Right hindlimb (tissue), 1 donor: ENCODE measurements at places on chromosomes 4 and X.

DNA sequence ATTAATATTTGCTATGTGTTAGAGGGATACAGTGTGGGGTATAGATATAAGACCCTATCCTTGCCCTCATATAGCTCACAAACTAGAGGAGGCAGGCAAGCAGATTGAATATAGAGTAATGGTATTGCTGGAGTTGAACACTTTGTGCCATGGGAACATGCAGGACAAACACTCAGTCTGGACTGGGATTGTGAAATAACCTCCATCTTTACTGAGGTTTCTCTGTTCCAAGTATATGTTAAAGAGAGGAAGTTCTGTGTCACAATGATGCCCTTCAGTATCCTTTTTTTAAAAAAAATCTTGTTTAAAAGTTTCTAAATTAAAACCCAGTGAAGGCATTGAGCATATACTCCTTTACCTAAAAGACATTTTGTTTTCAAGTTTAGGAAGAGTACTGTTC lies 8.7 kb downstream of the FABP2 start:
- DNase-seq, result no peak

DNA sequence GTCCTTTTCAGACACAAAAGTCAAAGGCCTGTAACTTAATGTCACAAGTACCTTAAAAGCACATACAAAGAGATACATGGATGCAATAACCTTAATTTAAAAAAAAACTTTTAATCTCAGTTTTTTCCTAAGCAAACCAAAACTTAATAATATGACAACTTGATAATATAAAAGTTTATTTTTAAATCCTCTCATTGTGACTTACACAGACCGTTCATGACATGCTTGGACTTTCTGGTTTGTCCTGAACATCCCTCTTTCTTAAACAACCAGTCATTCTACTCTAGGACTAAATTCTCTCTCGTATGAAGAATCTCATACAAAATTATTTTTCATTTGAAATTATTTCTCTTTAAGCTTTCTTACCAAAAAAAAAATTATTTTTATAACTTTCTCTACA lies 43.1 kb upstream of the CYP2U1 start:
- DNase-seq, result no peak

DNA sequence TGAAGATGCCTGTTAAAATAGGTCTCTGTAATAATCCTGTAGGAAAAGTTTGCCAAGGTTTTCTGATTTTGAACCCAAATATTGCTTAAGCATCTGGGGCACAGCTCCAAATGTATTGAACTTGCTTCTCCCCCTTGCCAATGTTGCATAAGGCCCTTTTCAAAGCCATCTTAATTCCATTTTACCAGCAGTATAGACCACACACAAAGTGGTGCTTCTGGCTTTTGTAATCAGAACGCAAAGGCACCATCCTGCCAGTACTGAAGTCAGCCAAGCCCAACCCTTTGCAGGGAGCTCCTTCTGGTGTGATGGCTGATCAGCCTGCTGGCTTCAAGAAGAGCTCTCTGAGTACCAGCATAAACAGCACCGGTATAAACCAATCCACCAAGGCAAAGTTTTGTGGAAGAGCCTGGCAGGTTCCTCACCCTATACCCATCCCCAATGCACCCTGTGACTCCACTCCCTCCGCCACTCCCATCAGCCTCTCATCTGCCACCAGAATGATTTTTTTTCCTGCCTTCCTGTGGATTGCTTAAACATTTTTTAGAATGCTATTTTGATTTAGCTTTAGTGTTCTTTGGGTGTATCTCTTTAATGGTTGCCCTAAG lies 39.2 kb upstream of the USP9X start:
- peak; percentile 30 for DNase-seq

DNA sequence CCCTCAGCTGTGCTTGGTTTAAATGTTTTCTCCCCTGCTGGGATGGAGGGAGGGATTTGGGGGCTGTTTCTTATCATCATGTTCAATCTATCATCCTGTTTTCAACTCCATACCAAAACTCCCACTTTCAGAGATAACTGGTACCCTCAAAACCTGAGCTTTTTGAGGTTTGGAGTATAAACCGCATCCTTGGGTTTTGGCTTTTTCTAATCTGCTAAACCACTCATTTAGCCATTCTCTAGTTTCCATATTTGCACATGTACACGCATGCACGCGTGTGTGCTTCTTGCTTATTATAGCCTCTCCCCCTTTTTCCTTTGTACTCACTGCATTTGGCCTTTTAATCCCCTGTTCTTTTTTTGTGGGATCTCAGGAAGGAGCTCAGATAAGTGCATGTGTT lies 116.7 kb upstream of the TEX13D start:
- DNase-seq, result no peak

GRCh38 chr4:158182736-158183135 lies 9.9 kb upstream of the GASK1B start:
- DNase-seq, result peak; percentile 43

- DNase-seq, result no peak
Observed at GRCh38 chr4:112127048-112127637, 18.1 kb upstream of the FAM241A start.

DNA sequence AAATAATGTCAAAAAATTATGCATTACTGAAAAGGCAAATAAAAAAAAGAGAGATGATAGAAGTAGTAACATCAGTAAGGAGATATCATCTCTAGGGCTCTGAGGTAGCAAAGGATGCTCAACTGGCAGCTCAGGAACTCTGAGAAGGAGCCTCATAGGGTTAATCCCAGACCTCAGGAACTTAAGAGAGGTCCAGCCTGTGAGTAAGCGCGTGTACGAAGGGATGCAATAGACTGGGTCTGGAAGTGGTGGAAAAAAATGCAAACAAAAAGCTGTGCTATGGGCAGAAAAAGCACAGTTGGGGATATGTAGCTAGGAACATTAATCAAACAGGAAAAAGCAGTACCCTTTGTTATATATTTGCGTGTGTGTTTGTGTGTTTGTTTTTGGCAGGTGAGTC lies 282.0 kb downstream of the GALNTL6 start:
- no peak for DNase-seq

DNA sequence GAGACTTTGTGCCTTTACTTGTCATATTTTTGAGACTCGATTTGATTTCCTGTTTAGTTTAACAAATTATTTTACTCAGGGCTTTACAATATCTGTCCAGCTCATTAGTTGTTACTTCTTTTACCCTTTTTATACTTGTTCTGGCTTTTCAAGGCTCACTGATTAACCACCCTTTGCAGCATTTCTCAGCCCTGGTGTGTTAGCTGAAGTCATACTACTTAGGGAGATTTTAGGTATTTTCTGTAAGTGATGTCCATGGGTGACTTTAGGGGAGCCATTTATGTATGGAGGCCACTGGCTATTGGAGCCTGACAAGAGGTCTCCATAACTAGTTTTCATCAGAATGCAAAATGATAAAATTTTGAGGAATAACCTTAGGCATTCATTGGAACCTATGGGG lies 147.2 kb downstream of the RPA4 start:
- no peak for DNase-seq

DNA sequence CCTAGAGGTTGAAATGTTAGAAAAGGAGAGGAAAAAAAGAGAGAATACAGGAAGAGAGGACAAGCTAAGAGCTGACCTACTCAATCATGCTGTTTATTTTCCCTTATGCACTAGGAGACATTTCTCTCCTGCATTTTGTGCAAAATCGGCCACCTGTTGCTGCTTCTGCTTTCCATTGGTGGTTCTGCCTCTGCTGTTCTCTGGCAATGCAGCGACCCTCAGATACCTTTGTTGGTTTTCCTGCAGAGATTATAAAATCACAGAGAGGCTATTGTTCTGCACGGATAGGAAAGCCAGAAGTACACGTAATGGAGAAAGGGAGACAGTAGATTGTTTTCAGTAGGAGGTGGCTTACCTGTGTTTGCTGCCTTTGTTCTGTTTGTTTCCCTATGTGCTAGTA lies 108.9 kb downstream of the UNC5C start:
- DNase-seq, result no peak

DNA sequence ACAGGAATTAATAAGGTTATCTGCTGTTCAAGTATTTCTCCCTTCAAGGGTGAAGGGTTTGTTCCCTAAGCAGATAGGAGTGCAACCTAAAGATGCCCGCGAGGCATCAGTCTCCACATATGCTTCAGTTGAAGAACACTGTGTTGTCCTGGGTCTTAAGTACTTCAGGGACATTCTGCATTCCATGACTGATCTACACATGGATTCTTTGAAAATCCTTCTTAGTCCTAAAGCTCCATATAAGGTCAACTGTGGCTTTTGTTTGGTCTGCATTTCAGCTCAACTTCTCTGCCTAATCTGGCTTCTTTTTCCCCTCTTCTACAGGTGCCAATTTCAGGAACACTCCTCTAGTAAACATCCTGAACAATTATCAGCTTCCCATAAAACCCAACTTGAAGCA lies 21.8 kb upstream of the CTSO start:
- no peak for DNase-seq

GRCh38 chrX:19708683-19709082 lies 178.7 kb downstream of the SH3KBP1 start:
- no peak for DNase-seq

GRCh38 chr4:61638591-61638990 lies 438.5 kb downstream of the ADGRL3 start:
- DNase-seq, result no peak

GRCh38 chr4:158571736-158572135 lies 50.1 kb downstream of the RXFP1 start:
- DNase-seq, result no peak

GRCh38 chrX:53631156-53631555 lies 55.4 kb downstream of the HUWE1 start:
- no peak for DNase-seq

GRCh38 chrX:34275699-34276098 lies 143.6 kb upstream of the FAM47A start:
- no peak for DNase-seq

DNA sequence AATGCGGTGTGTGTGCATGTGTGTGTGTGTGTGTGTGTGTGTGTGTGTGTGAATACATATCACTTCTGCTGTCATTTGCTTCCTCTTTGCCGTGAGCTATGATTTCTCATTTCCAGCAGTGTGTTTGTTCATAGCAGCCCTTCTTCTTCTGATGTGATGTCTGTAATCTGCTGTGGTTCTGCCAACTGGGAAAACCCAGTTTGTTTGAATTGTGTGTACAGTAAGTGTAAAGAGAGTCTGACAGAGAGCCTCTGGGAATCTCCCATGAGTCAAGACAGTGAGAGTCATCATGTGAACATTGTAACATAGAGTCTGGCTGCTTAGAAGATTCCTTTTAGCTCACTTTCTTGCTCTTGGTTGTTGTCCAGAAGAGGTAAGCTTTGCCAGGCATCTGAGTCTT lies 8.4 kb upstream of the NWD2 start:
- no peak for DNase-seq

GRCh38 chr4:67874986-67875385 lies 8.8 kb downstream of the TMPRSS11D start:
- DNase-seq, result no peak

- DNase-seq, result no peak
Observed at GRCh38 chr4:41750121-41750625, 1.6 kb upstream of the PHOX2B start.

- DNase-seq, result no peak
Observed at GRCh38 chr4:74544655-74545361, 99.9 kb downstream of the AREG start.

GRCh38 chr4:101948055-101948454 lies 157.5 kb downstream of the BANK1 start:
- DNase-seq, result no peak

DNA sequence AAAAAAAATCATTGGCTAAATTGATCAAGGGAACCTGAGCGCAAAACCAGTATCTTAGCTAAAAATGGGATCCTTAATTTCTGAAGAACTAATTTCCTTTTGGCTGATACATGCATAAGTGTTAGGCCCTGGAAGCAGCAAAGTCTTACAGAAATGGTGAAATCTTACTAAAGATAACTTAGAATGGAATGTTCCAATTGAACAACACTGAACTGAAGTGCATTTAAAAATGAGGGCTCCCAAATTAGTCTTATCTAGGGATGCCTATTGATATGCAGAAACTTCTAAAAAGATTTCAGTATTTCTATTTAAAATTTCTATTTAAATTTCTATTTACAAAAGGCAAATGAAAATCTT lies 120.7 kb upstream of the BANK1 start:
- no peak for DNase-seq

DNA sequence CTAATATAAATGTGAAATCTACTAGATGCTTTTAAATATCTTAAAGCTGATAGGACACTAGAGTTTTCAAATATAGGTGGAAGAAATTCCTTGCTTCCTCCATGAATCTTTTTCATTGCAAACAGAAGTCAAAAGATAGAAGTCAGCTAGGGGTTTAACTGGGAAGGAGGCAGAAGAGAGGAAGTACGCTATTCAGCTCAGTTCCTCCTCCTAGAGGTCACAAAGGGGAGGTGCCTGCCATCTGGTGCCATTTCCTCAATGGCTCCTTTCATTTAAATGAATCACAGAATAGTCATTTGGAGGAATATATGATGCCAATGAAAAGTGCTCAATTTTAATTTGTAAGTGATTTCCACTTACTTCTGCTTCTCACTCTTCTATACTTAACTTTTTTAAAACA lies 8.5 kb downstream of the COL25A1 start:
- no peak for DNase-seq

DNA sequence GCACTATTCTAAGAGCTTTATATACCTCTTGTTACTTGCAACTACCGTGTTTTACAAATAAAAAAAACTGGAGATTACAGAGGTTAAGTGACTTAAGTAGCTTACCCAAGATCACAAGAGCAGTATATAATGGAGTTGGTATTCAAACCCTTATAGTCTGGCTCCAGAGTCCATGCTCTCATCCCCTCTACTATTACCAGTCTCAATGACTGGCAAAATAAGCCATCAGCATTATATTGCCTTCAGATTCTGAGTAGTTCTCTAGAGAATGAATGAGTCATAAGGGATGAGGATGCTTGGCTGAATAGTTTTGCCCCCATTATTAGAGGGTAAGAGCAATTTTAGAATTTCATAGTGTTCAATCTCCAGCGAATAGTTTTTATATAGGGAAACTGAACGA lies 170.1 kb upstream of the ATOH1 start:
- no peak for DNase-seq

DNA sequence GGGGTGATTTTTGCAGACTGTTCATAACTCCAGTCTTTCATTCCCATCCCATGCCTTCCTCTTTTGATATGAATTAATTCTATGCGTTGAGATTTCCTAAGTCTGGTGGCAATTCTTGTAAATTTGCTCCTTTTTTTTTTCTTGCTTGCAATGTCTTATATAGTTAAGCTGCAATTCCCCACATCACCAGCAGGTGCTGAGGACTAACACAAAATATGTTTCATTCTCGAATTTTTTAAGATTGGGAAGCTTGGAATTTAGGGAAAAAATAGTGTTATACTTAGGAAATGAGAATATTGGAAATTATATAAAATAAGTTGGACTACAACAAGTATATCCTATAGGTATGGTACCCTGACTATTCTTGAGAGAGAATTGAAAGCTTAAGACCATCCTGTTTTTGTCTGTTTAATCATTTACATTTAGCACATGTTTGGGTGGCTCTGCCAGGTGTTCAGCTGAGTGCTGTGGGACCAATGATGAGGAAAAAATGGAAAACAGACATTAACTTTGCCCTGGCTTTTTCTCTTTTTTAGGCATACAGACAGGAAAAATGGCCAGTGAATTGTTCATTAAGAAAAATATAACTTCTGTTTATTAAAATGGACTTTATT lies 30.2 kb downstream of the AFF2 start:
- DNase-seq, result no peak
